ENCODE measurements at places on chromosomes 7 and 10. TPM values are rescaled to one million over a fixed set of nuclear protein-coding genes. Genes with fewer than 3 reads are reported as not detected.

DNA sequence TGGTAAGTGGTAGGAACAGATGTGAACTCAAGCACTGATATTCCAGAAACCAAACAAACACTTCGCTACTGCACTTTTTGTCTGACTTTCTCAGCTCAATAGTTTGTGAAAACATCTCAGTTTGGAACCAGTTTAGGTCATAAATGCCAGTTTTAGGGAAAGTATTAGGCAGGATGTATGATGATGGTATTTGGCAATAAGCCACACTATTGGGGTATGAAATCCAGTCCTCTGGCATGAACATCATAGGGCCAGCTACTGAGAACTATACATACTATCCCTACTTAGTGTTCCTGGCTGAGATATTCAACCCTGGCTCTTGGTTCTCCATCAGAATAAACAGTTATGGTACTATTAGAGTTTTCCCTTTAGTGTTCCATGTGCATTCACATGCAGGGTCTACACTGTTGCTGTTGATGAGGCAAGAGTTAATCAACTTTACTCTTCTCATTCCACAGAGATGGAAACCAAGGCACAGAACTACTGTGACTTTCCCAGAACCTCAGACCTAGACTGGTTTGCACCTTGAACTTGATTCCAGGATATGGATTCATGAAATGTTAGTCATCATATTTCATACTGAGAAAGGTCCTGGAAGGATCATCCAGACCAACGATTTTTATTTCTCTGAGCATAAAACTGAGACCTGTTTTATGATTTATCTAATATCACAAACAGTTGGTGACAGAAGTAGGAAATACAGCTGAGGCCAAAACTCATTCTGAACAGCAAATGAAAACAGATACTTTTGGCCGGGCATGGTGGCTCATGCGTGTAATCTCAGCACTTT lies 20.0 kb upstream of the IFIT2 start:
- DNase-seq, result peak; percentile 39

GRCh38 chr10:100877461-100877850 lies 35.3 kb upstream of the SLF2 start:
- no peak for DNase-seq

DNA sequence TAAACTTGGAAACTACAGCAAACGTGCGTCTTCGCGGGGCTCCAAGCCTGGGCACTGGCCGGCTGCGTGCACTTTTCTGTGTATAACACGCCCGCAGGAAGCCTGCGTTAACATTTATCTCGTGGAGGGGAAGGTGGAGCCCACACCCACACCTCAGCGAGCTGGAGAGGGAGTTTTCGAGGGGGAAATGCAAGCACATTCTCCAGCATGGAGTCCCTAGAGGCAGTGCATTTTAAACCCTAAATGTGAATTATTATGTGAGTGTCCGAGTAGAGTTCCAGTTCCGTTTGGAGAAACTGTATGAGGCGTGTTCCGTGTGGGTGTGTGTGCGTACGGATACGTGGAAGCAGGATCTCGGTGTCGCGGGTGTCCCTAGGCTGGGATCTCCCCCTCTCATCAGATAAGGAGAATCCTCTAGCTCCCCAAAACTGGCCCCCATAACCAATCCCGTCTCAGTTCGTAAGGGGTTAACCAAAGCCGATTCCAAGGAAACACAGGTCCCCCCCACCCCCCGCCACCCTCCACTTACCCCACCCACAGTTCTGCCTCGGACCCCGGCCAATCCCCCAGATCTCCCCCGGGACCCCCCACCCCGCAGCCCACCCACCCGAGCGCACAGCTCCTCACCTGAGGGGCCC lies 403 bp downstream of the CDK6 start:
- DNase-seq, result peak; percentile 23

The BMPER gene
- total RNA-seq, result 0.20 TPM

GRCh38 chr10:20157314-20157713 lies 341.1 kb downstream of the PLXDC2 start:
- DNase-seq, result no peak

The HOXA9 gene
- 47.3 TPM for total RNA-seq

GRCh38 chr7:54860003-54860775 lies 101.2 kb upstream of the SEC61G start:
- DNase-seq, result peak; percentile 36

The NUTM2E gene
- 0.20 TPM for total RNA-seq

DNA sequence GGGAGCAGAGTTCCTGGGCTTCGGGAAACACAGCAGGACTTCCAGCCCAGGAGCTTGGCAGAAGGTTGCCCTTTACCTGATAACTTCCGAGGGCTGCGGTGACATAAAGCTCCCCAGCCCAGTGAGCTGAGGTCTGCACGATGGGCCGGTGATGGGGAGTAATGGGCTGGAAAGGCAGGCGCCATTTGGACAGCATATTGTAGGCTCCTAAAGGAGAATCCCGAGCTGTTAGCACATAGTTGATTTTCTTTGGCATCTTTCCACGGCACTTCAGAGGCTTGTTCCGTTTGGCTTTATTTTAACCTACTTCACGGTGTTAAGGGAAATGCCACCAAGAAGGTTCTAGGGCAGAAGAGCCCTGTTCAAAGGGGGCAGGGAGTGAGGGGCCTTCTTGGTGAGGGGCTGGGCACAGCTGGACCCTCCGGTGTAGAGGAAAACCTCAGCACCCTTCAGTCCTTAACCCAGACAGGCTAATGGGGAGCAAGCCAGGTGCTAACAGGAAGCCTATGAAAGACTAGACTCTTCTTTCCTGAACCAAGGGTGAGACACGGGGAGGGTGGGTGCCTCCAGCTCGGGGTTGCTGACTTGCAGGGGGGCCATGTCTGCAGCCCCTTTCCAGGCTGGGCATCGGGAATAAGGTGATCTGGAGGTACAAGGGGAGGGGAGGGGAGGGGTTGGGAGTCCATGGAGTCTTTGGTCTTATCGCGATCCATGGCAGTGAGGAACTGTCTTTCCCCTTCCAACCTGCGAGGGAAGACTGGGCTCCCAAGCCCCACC lies 347.7 kb downstream of the GLRX3 start:
- no peak for DNase-seq

The NPFFR1 gene
- total RNA-seq, result not detected

- DNase-seq, result no peak
Observed at GRCh38 chr7:106358103-106358663, 73.4 kb upstream of the NAMPT start.

The PFKP gene
- total RNA-seq, result 186 TPM

The RSU1 gene
- 70.6 TPM for total RNA-seq

DNA sequence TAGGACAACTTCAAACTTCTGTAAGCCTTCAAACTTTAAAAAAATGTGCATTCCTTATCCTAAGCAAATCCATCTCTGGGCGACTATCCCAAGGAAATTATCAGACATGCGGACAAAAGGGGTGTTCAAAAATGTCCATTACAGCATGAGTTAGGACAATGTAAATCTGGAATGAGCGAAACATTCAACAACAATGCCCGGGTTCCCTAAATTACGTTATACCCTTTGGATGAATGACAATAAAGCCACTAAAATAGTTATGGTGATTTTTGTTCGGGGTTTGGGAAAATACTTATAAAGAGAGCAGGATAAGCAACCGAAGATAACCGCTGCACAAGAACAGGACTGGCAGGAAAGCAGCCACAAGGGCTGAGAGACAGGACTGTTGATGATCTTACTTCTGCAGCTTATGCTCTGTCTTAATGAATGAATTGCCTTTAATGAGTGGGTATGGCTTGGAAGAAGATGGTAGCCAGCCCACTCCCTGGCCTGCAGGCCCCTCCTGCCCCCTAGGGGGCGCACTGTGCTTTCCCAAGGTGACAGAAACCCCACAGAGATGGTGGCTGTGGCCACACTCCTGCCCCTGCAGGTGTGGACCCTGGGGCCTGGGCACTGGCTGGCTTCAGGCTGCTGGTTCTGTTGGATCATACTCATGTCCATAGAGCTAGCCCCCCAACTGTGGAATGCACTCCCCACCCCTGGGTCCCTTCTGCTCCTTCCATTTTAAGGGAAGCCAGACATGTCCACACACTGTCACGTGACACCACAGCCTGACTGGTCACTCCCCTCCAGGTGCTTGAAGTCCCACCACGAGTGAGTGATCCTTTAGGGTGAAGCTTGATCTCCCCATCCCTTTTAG lies 45.0 kb downstream of the ZCCHC24 start:
- no peak for DNase-seq

GRCh38 chr7:21898265-21898930 lies 47.3 kb downstream of the CDCA7L start:
- DNase-seq, result no peak

DNA sequence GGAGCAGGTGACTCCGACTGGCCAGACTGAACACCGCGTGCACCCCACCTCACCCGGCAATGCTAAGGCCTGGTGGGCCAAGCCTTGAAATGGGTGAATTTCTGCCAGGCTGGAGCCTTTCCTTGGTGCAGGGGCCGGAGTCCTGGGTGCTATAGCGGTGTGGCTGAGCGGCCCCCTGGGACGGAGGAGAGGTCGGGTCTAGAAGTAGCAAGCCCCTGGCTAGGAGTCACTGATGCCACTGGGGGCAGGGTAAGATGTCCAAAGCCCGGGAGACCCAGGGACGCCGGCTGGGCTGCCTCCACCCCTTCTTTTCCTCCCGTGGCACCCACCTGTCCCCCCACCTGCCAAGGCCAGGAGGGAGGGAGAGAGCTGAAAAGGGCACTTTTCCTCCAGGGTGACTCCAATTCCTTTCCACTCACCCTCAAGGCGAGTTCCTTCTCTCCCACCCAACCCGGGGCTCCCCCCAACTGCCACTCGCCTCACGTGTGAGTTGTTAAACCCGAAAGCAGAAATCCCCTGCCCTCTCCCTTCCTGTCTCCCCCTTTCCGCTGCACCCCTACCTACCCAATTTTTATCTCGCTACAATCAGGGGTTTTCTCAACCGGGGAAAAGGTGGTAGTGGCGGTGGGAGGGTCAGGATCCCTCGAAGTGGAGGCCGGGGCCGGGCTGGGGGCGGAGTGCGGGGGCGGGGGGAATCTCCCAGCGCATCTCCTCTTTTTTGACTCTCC lies 6.0 kb upstream of the GATA3 start:
- DNase-seq, result no peak

The NANOS1 gene
- total RNA-seq, result 0.78 TPM

DNA sequence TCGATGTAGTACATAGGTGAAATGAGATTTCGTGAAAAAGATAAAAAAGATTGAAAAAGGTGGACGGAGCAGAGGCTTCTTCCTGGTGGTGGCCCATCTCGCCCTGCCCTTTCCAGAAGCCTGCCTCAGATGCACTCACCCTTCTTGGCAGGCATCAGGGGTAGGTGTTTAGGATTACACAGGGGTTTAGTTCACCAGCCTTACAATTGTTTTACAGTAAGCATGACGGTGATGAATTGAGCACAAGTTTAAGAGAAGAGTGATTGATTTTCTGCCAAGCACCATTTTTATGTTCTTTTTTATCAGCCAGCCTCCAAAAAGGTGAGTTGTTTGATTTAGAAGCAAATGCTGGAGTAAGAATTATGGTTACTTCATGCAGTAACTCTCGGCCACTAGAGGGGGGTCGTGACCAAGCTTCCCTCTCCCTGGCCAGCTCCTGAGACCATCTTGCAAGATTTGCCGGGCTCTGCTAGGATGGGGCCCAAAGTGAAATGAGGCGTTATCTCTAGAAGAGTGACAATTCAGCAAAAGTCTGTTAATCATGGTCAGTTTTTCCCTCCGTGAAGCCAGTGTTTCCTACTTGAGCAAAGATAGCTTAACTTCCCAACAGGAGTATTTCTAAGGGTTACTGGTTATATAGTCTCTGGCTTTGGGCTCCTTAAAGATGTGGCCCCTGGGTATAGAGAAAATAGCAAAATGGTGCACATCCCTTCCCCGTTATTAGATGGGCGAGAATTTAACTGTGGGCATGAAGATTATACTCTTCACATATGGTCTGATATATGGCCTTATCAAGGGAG lies 228.8 kb downstream of the BMPER start:
- peak; percentile 69 for DNase-seq

- no peak for DNase-seq
Observed at GRCh38 chr7:99257065-99257464, 15.6 kb upstream of the MYH16 start.

The ZNF37A gene
- total RNA-seq, result 10.1 TPM

The HOXA11 gene
- 0.07 TPM for total RNA-seq

DNA sequence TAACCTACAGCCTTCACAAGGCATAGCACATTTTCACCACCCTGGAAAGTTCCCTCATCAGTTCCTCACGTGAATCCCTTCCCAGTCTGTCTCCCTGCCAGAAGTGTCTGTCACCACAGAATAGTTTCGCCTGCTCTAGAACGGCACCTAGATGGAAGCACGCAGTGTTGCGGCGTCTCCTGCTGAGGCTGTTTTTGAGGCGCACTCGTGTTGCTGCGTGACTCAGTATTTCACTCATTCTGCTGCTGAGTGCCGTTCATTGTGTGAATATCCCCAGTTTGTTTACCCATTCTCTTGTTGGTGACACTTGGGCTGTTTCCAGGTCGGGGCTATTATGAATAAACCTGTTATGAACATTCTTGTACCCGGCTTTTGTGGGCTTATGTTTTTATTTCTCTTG lies 12.8 kb downstream of the NOS3 start:
- no peak for DNase-seq

GRCh38 chr7:123573896-123574467 lies 16.4 kb upstream of the NDUFA5 start:
- no peak for DNase-seq

The CAV2 gene
- total RNA-seq, result 280 TPM

DNA sequence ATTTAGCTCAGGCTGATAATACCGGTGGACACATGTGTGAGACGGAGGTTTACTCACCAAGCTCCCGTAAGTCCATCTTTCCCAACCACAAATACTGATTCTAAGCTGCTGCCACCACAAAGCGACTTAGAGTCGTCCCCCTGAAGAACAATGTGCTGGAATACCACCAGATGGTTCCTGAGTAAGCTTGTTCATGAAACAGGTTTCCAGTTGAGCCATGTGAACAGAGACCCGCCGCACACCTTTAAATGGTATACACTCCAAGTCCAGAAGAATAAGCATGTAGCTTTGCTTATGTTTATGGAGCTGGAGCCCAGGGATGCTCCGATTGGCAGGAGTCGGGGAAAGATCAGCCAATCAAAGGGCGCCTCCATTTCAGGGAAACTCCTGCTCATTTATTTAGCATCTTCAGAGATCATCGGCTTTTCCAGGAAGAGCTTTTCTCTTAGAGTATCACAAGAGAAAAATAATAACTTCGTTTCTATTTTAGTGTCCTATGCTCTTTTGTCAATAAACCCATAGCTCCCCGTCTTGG lies 261.6 kb upstream of the AOAH start:
- no peak for DNase-seq

DNA sequence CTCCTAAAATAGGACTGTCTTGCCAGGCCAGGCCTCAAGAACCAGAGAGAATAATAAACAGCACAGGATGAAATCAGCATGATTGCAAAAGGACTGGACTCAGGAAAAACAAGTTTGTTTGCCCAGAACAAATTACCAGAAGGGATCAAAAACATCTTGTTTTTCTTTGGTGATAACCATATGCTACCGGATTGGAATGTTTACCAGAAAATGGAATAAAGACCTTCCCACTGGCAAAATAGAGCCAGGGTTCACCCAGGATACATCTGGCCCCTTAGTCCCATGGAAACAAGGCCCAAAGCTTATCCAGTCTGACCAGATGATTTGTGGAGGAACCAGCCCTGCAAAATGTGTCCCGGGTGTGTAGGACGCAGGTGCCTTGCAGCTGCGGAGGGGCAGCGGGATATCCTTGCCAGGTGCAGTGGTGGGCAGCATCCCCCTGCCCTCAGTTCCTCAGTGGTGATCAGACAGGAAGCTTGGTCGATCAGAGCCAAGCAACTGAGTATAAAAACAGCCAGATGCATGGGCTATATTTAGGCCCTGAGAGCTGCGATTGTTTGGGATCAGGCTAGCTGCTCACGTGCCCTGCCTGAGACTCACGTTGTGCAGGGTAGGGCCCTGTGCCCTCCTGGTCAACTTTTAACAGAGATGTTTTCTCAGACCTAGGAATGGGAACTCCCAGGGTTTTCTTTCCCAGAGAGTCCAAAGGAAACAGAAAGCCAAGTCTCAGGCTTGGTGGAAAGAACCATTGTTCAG lies 4.6 kb upstream of the ZNF22 start:
- no peak for DNase-seq

The POP7 gene
- 85.5 TPM for total RNA-seq

The SLC39A12 gene
- not detected for total RNA-seq
